Pancreas (tissue), 10 donors: ENCODE measurements at places on chromosomes 2 and 18. TPM values are rescaled to one million over a fixed set of nuclear protein-coding genes. Genes with fewer than 3 reads are reported as not detected.

DNA sequence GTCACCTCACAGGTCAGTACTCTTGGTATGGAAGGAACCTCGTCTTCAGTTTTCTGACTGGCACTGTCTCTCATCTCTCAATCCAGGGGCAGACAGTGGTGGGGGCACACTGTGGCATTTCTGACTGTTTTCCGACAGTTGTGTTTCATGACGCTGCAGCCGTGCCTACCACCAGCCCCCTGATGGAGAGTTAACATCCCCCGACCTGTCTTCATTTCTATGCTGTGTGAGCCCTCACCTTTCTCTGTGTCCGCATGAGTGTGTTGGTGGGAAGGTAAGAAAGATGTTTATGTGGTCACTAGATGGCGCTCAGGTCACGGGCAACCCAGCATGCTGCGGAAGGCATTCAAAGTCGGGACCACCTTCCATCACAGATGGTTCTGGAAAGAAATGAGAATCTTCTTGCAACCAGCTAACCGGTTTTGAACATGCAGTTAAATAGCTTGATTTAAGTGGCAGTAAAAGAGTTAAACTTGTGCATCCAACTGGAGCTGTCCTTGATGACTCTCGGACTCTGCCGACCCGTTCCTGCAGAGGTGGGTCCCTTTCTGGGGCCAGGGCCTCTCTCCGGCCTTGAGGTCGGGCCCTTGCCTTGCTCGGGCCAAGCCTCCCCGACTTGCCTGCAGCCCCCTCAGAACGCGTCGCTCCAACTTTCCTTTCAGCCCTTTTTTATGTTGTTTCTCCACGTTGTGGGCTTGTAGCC, 92.4 kb downstream of the DYSF start:
- no peak for DNase-seq

DNA sequence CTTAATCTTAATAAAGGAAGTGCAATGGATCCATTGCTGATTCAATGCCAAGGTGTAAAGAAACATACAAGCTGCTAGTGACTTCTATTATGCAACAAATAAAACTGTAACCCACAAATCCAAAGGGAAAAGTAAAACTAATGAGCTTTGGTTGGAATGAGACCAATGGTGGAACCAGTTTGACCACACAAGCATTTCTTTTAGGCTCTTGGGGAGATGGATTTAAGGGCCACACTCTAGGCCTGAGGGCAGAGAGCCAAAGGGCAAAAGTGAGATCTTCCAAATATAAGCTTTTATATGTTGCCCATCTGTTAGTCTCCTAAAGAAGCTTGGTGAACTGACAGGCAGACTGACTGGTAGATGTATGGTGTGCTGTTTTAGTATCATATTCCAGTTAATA, 41.5 kb upstream of the MMADHC start:
- DNase-seq, result no peak

GRCh38 chr2:170815746-170816503, 762 bp upstream of the GAD1 start:
- DNase-seq, result peak; percentile 59

Gene FARSB
- 8.6 TPM for polyA plus RNA-seq

Gene REG3A
- 3,240 TPM for polyA plus RNA-seq

DNA sequence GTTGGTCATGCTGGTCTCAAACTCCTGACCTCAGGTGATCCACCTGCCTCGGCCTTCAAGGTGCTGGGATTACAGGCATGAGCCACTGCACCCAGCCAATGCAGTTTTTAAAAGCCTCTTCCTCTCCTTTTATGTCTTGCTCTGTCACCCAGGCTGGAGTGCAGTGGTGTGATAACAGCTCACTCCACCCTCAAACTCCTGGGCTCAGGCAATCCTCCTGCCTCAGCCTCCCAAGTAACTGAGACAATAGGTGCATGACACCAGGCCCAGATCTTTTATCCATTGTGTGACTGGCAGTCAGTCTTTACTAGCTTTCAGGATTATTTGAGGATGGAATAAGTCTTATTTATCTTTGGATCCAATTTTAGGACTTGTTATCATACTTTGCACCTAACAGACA, 13.2 kb downstream of the KCTD18 start:
- no peak for DNase-seq

DNA sequence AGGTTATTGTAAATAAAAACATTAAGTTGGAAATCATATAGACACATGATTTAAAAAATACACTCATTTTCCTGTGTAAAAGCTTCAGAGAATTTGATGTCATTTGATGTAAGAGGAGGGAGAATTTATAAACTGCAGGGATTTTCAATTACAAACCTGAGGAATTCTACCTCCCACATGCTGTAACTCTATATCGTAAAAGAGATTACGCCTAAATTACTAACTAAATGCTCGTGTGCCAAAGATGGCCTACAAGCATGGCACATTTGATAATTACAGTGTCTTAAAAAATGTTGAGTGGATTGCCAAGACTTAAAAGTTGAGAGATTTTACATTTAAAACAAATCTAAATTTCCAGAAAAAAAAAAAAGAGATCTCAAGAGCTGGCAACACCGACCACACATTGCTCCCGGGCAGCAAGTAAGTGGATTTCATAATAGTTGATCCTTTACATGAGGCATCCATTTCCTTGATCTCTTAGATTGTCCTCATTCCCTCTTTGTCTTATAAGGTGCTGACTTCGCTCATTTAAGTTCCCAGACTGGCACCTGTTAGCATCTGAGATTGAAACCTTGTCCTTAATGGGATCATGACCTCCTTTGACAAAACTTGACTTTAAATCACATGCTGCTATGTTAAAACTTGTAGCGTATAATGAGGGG, 840.3 kb upstream of the ZEB2 start:
- no peak for DNase-seq

Gene LIPG
- 0.49 TPM for polyA plus RNA-seq

- no peak for DNase-seq
These were observed 90.9 kb downstream of the GPD2 start for GRCh38 chr2:156526950-156527636.

GRCh38 chr2:64727013-64727767, 73.5 kb upstream of the SERTAD2 start:
- DNase-seq, result no peak

DNA sequence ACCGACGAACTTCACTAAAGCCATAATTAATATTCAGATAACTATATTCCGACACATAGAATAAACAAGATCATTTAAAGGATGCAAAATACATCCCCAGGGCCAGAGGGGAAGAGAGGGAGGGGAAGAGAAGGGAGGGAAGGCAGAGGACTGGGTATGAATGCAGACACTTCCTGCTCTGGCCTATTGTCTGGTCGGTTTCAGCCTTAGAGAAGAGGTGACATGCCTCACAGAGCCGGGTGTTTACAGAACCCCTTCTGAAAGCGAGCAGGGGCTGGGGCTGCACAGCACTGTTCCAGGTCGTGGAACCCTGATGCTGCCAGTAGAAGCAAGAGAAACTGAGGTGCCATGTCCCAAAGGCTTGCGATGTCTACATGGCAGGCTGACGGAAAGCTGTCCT, 31.0 kb downstream of the CELF4 start:
- DNase-seq, result no peak
